Stimulated activated CD4-positive, alpha-beta T cell treated with anti-CD3 and anti-CD28 coated beads, Interleukin-1b, Interleukin-23, amount 100 ng/mL, for 24 hours (primary cell): ENCODE measurements at places on chromosomes 3 and 15.

- no peak for DNase-seq
These were observed 128.9 kb upstream of the BHLHE40 start for GRCh38 chr3:4850211-4850927.

DNA sequence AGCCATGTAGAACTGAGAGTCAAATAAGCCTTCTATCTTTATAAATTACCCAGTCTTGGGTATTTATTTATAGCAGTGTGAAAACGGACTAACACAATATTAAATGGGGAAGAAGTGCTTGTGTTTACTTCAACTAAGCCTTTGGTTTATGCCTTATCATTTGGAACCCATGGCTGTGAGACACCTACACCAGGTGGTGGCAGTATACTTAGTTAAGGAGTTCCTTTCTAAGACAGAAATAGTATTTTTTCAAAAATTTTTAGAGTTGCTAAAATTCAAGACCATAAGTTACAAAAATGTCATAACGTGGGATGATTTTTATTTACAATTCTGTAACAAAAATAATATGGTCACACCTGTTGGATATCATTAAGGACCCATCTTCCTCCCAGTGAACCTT lies 354.5 kb upstream of the SOX14 start:
- no peak for DNase-seq

DNA sequence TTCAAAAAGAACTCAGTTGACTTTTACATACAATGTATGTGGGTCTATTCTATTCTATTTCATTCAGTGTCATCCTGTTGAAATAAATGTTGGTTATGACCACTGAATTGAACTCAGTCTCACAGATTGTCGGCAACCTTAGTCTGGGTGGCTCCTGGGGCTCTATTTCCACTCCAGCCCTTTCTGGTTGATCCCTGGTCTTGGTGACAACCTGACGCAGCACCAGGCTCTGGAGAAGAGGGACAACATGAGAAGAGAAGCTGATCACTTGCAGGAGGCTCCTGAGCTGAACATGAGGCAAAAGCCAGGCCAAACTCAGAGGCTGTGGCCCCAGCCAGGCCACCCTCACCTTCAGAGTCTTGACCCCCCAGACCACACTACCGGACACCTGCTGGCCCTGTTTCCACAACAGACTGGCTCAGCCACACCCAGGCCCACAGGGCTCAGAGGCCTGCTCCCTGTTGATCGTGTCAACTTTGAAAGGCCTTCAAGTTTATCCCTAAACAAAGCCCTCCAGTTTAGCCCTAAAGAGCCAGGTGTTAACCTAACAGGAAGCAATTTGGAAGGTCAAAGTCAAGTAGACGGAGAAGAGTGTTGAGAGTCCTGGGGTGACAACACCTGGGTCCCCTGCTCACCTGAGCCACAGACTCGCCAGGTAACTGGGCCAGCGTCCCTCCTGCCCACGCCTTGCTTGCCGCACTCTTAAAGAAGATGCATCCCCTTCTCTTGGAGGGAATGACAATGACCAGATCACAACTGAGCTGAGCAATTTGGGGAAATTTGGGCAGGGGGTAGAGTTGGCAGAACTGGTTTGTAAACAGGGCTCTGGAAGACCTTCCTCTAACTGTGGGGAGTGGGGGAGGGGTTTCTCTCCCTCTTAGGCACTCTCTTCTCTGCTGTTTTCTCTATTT lies 15.4 kb upstream of the MUC20 start:
- DNase-seq = no peak

GRCh38 chr3:77746892-77747291 lies 707.0 kb downstream of the ROBO2 start:
- no peak for DNase-seq

- DNase-seq = no peak
These were observed 72.8 kb downstream of the SENP2 start for GRCh38 chr3:185658943-185659342.

DNA sequence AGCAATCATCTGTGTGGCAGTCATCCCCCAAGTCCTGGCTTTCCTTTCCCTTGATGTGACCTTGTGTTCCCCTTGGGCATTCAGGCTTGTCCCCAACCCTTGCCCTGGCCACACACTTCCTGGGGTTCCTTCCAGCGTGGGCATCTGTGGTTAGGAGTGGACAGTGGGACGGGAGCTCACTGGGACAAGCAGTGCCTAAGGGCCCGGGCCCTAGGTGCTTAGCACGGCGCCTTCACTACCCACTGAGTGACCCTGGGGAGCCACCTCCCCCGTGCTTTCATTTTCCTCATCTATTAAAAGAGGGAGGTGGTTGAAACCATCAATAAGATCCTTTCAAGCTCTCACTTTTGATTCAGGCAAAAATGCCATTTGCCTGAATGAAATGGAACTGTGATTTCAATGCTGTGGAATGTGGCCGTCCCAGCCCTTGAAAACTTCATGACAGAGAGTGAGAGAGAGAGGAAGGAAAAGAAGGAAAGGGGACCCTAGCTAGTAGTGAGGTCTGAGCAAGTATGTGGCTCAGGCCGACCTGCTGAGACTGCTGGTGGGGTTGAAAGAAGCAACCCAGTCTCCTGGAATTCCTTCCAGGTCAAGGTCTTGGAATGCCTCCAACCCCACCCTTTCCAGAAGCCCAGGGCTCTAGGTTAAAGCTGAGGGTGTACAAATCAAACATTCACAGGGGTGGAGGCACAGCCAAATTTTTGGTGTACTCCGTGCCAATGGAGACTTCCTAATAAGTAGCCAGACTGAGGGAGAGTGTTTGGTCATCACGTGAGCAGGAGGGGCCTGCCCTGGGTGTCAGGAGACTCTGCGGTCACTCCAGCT lies 302.9 kb downstream of the TLE3 start:
- DNase-seq = no peak

GRCh38 chr3:149356630-149357029 lies 20.8 kb downstream of the TM4SF1 start:
- DNase-seq = no peak

DNA sequence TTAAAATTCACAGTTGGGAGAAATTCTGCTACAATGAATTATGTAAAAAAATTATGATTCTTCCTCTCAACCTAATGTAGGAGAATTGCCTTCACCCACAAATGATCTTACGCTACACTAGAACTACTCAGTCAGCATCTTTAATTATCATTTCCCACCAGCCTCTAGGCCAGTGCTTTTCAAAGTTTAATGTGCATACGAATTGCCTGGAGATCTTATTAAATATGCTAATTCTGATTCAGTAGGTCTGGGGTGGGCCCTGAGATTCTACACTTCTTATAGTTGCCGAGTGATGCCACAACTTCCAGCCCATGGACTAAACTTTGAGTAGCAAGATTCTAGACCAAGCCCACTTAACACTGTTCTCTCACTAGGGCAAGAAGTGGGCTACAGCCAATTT lies 236.9 kb upstream of the ICE2 start:
- no peak for DNase-seq

DNA sequence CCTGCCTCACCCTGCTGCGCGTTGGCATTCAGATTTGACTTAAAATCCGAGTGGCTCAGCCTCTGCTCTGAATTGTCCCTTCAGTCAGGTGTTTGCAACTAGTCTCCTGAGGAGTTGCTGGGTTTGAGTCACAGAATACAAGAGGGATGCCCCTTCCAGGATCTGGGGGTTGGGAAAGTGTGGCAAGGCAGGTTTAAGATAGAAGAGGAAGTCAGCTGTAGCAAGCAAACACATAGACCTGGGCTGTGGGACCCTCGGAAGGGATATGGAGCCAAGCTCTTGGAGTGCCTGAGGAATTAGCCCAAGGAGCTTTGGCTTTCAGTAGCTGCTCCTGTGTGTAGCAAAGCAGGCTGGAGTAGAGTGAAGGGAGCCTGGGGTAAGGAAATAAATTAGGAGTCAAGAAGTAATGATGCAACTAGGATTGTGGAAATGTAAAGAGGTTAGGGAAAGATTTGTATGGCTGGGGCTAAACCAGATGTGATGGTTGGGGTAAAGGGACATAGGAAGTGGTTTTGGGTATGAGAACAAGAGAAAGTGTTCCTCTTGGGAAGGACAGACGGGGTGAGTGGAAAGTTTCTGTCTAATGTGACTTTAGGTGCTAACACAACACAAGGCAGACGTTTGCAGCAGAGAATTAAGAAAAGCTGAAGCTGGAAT lies 41.2 kb downstream of the RAB7A start:
- no peak for DNase-seq

- DNase-seq = no peak
These were observed 656.3 kb upstream of the TGFBR2 start for GRCh38 chr3:29949940-29950616.
